ENCODE measurements at places on chromosomes 16 and 17.

DNA sequence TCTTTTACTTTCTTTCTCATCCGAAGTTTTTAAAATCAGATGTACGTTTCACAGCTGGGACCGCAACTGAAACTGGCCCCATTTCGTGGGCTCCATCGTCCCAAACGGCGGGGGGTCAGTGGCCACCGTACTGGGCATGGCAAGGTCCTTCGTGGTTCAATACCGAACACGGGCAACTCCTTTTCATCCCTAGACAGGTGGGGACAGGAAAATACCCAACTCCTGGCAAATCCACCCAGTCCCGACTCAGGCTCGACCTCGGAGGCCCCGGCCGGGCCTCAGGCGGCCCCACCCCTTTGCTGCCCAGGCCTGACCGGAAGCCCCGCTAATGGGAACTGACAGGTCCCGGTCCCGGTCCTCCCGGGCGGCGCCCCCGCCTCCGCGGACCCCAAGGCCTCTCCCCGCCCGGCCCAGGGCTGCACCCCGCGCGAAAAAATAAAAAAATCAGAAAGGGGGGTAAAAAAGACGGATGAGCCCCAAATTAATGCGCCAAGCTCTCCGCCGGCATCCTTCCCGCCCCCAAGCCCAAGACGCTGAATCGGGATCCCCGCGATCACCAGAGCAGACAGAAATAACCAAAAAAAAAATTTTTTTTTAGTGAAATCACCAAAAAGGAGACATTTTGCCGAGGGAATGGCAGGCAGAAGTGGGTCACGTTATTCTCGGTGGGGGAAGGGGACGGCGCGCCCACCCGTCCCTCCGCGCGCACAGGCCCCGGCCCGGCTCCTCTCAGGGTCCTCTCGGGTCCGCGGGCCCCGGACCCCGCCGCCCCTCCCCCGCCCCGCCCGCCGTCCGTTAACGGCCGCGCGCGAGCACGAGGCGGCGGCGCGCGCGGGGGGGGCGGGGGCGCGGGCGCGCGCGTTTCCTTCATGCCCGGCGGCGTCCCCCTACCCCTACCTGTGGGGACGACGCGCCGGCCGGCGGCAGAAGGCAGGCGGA lies 562 bp downstream of the ZC3H7A start:
- peak; percentile 32 for DNase-seq

- DNase-seq, result no peak
Observed at GRCh38 chr17:72236980-72237633, 116.3 kb downstream of the SOX9 start.

- no peak for DNase-seq
Observed at GRCh38 chr17:7887038-7887481, 1.5 kb upstream of the CHD3 start.

DNA sequence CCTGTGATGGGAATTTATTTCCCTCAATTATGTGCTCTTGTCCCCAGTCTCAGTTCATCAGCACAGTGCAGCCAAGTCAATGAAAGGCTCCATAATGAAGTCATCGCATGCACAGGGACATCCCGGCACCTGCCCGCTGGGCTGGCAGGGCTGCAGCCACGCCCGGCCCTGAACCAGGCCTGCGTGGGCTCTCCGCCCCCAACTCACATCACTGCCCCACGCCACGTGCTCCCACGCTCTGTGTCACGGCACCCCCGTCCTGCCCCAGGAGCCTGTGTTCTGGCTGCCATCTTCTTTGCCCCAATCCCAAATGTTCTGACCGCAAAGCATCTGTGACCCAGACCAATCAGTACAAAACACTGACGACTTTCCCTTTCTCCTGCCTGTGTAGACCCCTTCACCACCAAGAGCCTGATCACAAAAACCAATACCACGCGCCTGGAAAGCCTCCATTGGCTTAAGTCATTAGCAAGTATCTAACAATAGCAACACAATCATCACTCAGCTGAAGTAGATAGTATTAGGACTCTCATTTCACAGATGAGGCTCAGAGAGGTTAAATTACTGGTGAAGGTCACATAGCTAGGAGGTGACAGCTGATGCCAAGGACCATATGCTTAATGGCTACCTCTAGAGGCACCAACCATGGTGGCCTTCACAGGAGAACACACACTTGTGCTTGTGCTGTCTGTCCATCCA lies 202.5 kb downstream of the ZFHX3 start:
- DNase-seq, result no peak

GRCh38 chr17:27778183-27778582 lies 22.1 kb downstream of the NOS2 start:
- DNase-seq, result no peak

GRCh38 chr17:4599505-4600281 lies 15.4 kb downstream of the SMTNL2 start:
- DNase-seq, result no peak

DNA sequence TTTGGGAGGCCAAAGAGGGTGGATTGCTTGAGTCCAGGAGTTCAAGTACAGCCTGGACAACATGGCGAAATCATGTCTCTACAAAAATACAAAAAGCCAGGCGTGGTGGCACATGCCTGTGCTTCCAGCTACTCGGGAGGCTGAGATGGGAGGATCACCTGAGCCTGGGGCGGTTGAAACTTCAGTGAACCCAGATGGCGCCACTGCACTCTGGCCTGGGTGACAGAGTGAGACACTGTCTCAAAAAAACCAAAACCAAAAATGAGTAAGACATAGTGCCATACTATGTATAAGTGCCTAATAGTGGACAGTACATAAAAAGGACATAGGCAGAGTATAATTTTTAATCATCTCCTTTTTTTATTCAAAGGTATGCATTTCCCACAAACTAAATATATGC lies 4.0 kb downstream of the CTC1 start:
- no peak for DNase-seq

- no peak for DNase-seq
Observed at GRCh38 chr16:12681653-12682052, 122.0 kb downstream of the CPPED1 start.

DNA sequence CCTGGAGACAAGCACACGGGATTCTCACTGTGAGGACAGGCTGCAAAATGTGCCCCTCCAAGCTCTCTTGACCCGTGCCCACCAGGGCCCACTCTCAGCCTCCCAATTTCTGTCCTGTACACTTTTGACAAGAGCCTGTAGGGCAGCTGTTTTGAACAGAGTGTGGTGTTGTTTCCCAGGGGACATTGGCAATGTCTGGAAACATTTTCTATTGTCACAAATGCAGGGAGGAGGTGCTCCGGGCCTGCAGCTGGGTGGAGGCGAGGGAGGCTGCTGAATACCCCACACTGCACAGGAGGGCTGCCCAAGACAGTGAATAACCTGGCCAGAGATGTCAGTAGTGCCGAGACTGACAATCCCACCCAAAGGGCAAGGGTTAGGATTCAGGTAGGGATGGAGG lies 10.5 kb downstream of the CEP295NL start:
- peak; percentile 41 for DNase-seq

GRCh38 chr16:4913774-4914525 lies 23.0 kb downstream of the PPL start:
- no peak for DNase-seq

- no peak for DNase-seq
Observed at GRCh38 chr16:88069397-88070168, 118.3 kb downstream of the BANP start.

DNA sequence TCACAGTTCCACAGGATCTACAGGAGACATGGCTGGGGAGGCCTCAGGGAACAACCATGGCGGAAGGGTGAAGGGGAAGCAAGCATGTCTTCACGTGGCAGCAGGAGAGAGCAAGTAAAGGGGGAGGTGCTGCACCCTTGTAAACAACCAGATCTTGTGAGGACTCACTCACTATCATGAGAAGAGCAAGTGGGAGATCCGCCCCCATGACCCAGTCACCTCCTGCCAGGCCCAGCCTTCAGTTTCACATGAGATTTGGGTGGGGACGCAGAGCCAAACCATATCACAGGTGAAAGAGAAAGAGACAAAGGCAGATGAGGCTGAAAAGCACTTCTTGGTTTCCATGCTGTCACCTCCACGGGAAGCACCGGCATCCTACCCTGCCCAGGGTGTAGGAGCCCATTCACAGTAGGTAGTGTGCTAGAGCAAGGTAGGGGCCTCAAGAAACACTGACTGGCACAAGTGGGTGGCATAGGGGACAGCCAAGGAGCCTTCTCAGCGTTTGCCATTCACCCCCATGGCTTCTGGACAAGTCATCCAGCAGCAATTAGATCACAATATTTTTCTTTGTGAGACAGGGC lies 6.6 kb downstream of the NARF start:
- no peak for DNase-seq

GRCh38 chr17:29145289-29146073 lies 34.7 kb downstream of the MYO18A start:
- DNase-seq, result peak; percentile 71
